ENCODE measurements at places on chromosomes 16 and 17. TPM values are rescaled to one million over a fixed set of nuclear protein-coding genes. Genes with fewer than 3 reads are reported as not detected.

Gene HOXB6
- 0.66 TPM for total RNA-seq

Gene TMEM114
- total RNA-seq = not detected

Gene OR1D5
- not detected for total RNA-seq

Gene SLC38A8
- not detected for total RNA-seq

Gene KRTAP2-1
- total RNA-seq = not detected

Gene CYB561
- total RNA-seq = 38.7 TPM

Gene SPNS1
- total RNA-seq = 28.6 TPM

Gene NIP7
- 8.2 TPM for total RNA-seq

Gene RPGRIP1L
- total RNA-seq = 4.4 TPM

Gene PRAC2
- not detected for total RNA-seq

Gene MYH11
- total RNA-seq = 33.7 TPM

Gene IL21R
- not detected for total RNA-seq

DNA sequence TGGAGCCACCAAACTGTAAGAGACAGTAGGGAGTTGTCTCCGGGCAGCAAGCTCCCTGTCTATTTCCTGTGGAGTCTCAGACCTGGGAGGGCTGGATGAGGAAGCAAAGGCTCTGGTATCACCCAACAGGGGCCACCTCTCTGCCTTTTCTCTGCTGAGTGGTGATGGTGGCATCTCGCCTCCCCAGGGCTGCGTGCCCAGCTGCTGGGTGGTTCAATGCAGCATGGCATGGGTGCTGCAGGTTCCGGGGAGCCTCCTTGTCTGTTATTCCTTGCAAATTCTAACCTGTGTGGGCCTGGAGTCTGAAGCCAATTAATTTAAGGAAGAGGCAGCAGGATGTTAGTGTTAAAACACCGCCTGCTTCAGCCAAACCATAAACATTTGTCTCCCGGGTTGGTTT lies 78.2 kb downstream of the CCDC182 start:
- H3K4me3 ChIP-seq = no peak overlapping the region
- H3K27me3 ChIP-seq = no peaks in the 10 kb centered on the region
- no peak overlapping the region for H3K27ac ChIP-seq
- no peak for DNase-seq
- H3K36me3 ChIP-seq = no peaks in the 10 kb centered on the region
- peaks cover 5% of the 10 kb centered on the region for H3K4me1 ChIP-seq

GRCh38 chr16:1174477-1175357 lies 21.8 kb downstream of the CACNA1H start:
- peaks cover 70% of the 10 kb centered on the region for H3K27me3 ChIP-seq
- no peaks in the 10 kb centered on the region for H3K4me1 ChIP-seq
- no peak for DNase-seq
- H3K27ac ChIP-seq = no peak overlapping the region

- H3K27ac ChIP-seq = peak overlapping the region; percentile 86
- H3K4me1 ChIP-seq = peaks cover 14% of the 10 kb centered on the region
- DNase-seq = no peak
- H3K27me3 ChIP-seq = no peaks in the 10 kb centered on the region
- H3K4me3 ChIP-seq = peak overlapping the region; percentile 64
These were observed 7.9 kb upstream of the SLFN14 start for GRCh38 chr17:35568561-35568960.

GRCh38 chr16:75225678-75226515 lies 7.1 kb downstream of the CTRB1 start:
- DNase-seq = no peak
- no peak overlapping the region for H3K4me3 ChIP-seq
- H3K4me1 ChIP-seq = no peaks in the 10 kb centered on the region
- H3K27ac ChIP-seq = no peak overlapping the region

- peaks cover 31% of the 10 kb centered on the region for H3K36me3 ChIP-seq
- no peak overlapping the region for H3K4me3 ChIP-seq
- no peaks in the 10 kb centered on the region for H3K27me3 ChIP-seq
These were observed 9.1 kb downstream of the TSPOAP1 start for GRCh38 chr17:58319173-58320162.

GRCh38 chr17:19331543-19332245 lies 30.8 kb downstream of the B9D1 start:
- H3K4me3 ChIP-seq = no peak overlapping the region
- H3K27ac ChIP-seq = peak overlapping the region; percentile 16
- DNase-seq = no peak
- H3K4me1 ChIP-seq = no peaks in the 10 kb centered on the region
- H3K27me3 ChIP-seq = no peaks in the 10 kb centered on the region

DNA sequence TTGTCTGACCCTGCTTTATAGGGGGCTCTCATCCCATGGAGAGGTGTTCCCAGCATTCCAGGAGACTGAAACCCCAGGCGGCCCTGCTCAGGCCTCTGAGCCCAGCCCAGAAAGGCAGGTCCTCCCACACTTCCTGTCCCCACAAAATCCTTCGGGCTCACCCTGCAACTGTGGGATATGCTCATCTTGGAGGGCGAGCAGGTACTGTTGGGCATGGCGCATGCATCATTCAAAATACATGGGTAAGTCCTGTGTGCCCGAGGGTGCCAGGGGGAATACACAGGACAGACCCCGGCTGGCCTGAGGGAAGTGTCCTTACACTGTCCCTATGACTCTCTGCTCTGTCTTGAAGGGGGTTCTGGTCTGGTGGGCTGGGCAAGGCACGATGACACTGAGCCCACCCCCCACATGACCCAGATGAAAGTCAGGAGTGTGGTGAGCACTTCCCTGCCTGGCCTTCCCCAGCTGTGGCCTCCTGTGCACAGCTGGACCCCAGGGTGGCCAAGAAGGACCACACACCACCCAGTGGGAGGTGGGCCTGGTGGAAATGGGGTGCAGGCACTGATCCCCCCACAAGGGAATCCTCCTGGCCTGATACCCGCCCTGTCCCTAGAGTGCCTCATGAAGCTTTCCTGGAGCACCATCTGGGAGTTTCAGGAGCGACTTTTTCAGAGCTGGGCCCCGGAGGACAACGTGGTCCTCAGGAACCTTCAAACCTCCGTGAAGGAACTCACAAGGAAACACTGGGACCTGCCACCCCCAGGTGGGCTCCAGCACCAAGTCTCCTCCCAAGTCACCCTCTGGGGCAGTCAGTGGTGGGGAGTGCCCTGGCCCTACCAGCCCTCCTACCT lies 46.7 kb downstream of the USP22 start:
- no peaks in the 10 kb centered on the region for H3K36me3 ChIP-seq
- no peak overlapping the region for H3K27ac ChIP-seq
- H3K4me3 ChIP-seq = no peak overlapping the region

- H3K27me3 ChIP-seq = no peaks in the 10 kb centered on the region
- no peak overlapping the region for H3K27ac ChIP-seq
- H3K4me3 ChIP-seq = no peak overlapping the region
- no peaks in the 10 kb centered on the region for H3K36me3 ChIP-seq
- H3K4me1 ChIP-seq = no peaks in the 10 kb centered on the region
These were observed 1.9 kb downstream of the ARL16 start for GRCh38 chr17:81681672-81682071.

GRCh38 chr17:78300962-78301820 lies 58.7 kb downstream of the SOCS3 start:
- H3K4me1 ChIP-seq = peaks cover 15% of the 10 kb centered on the region
- H3K27me3 ChIP-seq = no peaks in the 10 kb centered on the region
- H3K4me3 ChIP-seq = no peak overlapping the region
- no peak for DNase-seq

GRCh38 chr16:78988361-78988969 lies 612.1 kb downstream of the MAF start:
- no peaks in the 10 kb centered on the region for H3K36me3 ChIP-seq
- no peak overlapping the region for H3K4me3 ChIP-seq
- H3K27ac ChIP-seq = no peak overlapping the region
- no peak for DNase-seq

DNA sequence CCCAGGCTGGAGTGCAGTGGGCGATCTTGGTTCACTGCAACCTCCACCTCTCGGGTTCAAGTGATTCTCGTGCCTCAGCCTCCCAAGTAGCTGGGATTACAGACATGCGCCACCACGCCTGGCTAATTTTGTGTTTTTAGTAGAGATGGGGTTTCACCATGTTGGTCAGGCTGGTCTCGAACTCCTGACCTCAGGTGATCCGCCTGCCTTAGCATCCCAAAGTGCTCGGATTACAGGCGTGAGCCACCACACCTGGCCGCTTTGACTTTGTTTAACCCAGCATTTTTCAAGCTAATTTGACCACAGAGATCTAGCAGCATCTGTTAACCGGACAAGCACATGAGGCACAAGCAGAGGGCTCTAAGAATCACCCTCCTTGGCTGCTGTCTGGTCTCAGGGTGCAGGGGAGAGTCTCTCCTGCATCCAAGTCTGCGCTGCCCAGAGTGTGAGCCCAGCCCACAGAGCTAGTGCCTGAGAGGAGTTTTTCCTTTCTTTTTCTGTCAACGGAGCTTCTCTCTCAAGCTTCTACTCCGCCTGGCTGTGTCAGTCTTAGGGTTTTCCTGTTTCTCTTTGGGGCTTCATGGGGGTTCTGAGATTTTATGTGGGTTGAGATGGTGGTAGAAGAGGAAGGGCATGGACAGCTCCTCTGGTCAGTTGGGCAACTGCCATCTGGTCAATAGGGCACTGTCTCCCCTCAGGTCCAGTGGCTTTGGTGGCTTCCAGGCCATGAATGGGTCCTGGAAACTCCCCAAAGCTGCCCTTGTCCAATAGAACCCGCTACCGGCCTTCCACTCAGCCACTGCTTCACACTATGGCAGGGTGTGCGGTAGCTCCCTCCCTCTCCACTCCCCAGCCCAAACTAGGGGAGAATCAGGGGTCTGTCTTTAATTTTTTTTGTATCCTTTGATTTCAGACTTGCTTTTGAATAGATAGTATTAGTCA lies 59.6 kb downstream of the TNFRSF13B start:
- H3K4me3 ChIP-seq = no peak overlapping the region
- no peak overlapping the region for H3K27ac ChIP-seq
- no peaks in the 10 kb centered on the region for H3K36me3 ChIP-seq
- no peaks in the 10 kb centered on the region for H3K27me3 ChIP-seq
- H3K4me1 ChIP-seq = no peaks in the 10 kb centered on the region
- DNase-seq = no peak

- H3K4me1 ChIP-seq = no peaks in the 10 kb centered on the region
- no peak for DNase-seq
- no peak overlapping the region for H3K4me3 ChIP-seq
These were observed 137.2 kb downstream of the SNX11 start for GRCh38 chr17:48244814-48245213.

- no peaks in the 10 kb centered on the region for H3K27me3 ChIP-seq
- H3K36me3 ChIP-seq = no peaks in the 10 kb centered on the region
- DNase-seq = no peak
- H3K4me3 ChIP-seq = no peak overlapping the region
These were observed 10.2 kb upstream of the CNOT1 start for GRCh38 chr16:58639836-58640235.

DNA sequence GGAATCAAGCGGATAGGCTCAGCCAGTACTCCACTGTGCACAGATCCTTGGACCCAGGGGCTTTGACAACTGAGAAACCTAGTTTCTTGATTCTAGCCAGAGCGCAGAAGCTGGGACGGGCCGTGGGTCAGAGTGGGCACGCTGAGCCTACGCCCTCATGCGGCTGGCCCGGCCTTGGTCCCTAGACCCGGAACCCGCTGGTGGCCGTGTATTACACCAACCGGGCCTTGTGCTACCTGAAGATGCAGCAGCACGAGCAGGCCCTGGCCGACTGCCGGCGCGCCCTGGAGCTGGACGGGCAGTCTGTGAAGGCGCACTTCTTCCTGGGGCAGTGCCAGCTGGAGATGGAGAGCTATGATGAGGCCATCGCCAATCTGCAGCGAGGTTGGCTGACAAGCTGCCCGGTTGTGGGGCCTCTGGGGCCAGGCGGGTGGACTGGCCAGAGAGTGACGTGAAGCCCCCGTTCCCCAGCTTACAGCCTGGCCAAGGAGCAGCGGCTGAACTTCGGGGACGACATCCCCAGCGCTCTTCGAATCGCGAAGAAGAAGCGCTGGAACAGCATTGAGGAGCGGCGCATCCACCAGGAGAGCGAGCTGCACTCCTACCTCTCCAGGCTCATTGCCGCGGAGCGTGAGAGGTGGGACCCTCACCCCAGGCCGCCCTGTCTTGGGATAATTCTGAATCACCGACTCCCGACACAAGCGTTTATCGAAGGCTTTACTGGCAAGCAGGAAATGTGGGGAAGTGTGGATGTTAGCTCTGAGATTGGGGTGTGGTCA lies 946 bp downstream of the STUB1 start:
- no peak for DNase-seq
- H3K27me3 ChIP-seq = no peaks in the 10 kb centered on the region
- peak overlapping the region; percentile 97 for H3K27ac ChIP-seq
- peaks cover 33% of the 10 kb centered on the region for H3K36me3 ChIP-seq
- H3K4me3 ChIP-seq = peak overlapping the region; percentile 69

DNA sequence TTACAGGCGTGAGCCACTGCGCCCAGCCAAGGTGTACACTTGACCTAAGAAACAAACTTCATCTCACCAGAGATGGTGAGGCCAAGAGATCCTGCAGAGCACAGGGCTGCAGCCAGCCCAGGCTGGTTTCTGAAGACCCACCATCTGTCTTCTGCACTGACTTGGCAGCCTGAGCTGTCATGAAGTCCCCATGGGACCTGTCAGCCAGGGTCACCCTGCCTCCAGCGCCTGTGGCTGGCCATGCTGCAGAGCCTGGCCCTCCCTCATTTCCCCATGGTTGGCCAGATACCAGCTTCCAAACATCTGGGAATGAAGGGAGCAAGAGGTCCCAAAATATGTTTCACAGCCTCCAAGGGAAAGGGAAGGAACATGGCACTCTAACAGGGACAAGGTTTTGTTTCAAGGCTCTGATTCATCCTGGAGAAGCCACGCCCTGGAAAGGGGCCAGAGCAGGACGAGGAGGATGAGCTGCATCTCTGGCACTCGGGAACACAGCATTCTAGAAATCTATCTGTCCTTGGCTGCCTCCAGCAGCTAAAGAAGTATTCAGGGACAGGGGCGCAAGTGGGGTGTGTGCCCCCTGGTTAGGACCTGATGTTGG lies 45.3 kb downstream of the DDX19A start:
- peak; percentile 51 for DNase-seq
- H3K27me3 ChIP-seq = no peaks in the 10 kb centered on the region
- no peaks in the 10 kb centered on the region for H3K36me3 ChIP-seq

GRCh38 chr16:50304467-50305440 lies 38.4 kb downstream of the ADCY7 start:
- H3K4me1 ChIP-seq = no peaks in the 10 kb centered on the region
- no peak overlapping the region for H3K27ac ChIP-seq
- H3K4me3 ChIP-seq = no peak overlapping the region
- H3K36me3 ChIP-seq = no peaks in the 10 kb centered on the region
- no peak for DNase-seq

Data from tibial nerve (tissue), 4 donors.